ENCODE measurements at places on chromosomes 12 and 14. TPM values are rescaled to one million over a fixed set of nuclear protein-coding genes. Genes with fewer than 3 reads are reported as not detected.

The PTPRO gene
- 5.3 TPM for total RNA-seq

The STX2 gene
- 23.2 TPM for total RNA-seq

The HOXC10 gene
- 10.9 TPM for total RNA-seq

The SMIM41 gene
- not detected for total RNA-seq

The ZC2HC1C gene
- 0.96 TPM for total RNA-seq

The APOF gene
- not detected for total RNA-seq

The IFNG-AS1 gene
- total RNA-seq: not detected

The NOPCHAP1 gene
- 6.4 TPM for total RNA-seq

The VRTN gene
- total RNA-seq: not detected

The CLEC9A gene
- not detected for total RNA-seq

The CYP27B1 gene
- total RNA-seq: 2.2 TPM

The DDN gene
- under 0.01 TPM for total RNA-seq

The STXBP6 gene
- total RNA-seq: 5.3 TPM

The KRT75 gene
- total RNA-seq: not detected

- H3K27me3 ChIP-seq: no peaks in the 10 kb centered on the region
- H3K4me1 ChIP-seq: no peaks in the 10 kb centered on the region
- no peak overlapping the region for H3K4me3 ChIP-seq
- DNase-seq: no peak
- no peak overlapping the region for H3K27ac ChIP-seq
Observed at GRCh38 chr14:23660290-23661226, 24.4 kb downstream of the DHRS2 start.

DNA sequence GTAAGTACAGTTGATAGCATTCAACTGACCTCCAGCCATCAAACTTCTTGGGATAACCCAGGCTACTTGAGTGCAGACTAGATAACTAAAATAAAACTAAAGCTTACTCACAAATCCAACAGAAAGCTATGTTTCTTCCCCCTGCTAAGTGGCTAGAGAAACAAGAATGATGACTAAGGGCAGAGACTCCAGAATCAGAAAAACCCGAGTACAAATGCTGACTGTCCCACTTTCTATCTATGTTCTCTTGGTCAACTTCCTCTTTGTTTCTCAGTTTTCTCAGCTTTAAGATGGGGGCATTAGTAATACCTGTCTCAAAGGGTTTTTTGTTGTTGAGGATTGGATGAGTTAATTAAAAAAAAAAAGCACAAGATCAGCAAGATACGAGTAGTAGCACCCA lies 6.1 kb upstream of the NUAK1 start:
- no peaks in the 10 kb centered on the region for H3K4me1 ChIP-seq
- H3K4me3 ChIP-seq: no peak overlapping the region
- H3K36me3 ChIP-seq: no peaks in the 10 kb centered on the region
- DNase-seq: no peak

- no peaks in the 10 kb centered on the region for H3K27me3 ChIP-seq
- DNase-seq: no peak
- H3K36me3 ChIP-seq: no peaks in the 10 kb centered on the region
- no peaks in the 10 kb centered on the region for H3K4me1 ChIP-seq
- no peak overlapping the region for H3K27ac ChIP-seq
- no peak overlapping the region for H3K4me3 ChIP-seq
Observed at GRCh38 chr14:20618271-20618749, 23.2 kb downstream of the OR6S1 start.

- H3K27me3 ChIP-seq: no peaks in the 10 kb centered on the region
- no peak for DNase-seq
- H3K4me1 ChIP-seq: no peaks in the 10 kb centered on the region
Observed at GRCh38 chr14:71155743-71156142, 248.5 kb downstream of the PCNX1 start.

DNA sequence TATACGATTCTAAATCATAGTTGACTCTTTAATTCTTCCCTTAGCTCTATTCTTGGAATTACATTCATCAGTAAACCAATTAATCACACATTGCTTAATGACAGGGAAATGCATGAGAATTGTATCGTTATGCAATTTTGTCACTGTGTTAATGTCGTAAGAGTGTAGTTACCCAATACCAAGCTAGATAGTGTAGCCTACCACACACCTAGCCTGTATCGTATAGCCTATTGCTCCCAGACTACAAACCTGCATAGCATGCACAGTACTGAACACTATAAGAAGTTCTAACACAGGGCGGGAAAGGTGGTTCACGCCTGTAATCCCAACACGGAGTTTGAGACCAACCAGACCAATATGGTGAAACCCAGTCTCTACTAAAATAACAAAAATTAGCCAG lies 24.7 kb downstream of the HNRNPC start:
- no peaks in the 10 kb centered on the region for H3K36me3 ChIP-seq
- H3K27me3 ChIP-seq: no peaks in the 10 kb centered on the region
- no peak overlapping the region for H3K4me3 ChIP-seq

- H3K36me3 ChIP-seq: no peaks in the 10 kb centered on the region
- H3K4me3 ChIP-seq: no peak overlapping the region
- no peak for DNase-seq
- no peaks in the 10 kb centered on the region for H3K4me1 ChIP-seq
- no peaks in the 10 kb centered on the region for H3K27me3 ChIP-seq
Observed at GRCh38 chr12:38465020-38465419, 148.4 kb downstream of the ALG10B start.

DNA sequence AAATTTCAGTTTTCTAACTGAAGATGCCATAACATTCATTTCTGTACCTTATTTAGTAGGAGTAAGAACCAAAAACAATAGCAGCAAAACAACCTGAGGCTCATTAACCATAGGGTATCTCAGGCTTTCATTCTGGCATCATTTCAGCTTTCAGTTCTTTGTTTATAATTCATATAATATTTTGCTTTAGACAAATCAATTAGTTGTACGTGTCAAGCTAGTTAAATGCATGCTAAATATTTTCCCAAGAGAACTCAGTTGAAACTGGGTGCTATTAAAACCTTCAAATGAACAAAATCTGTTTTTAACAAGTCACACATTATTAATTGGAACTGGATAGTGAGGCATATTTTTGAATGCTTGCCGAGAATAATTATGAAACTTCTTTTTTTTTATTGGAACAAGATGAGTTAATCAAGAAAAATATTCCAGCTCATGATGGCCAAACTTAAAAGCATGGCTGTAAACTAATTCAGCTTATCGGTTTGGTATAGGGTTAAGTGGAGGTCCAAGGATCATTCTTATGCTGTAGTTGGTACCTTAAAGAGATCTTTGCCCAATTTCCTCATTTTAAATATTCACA lies 442.7 kb downstream of the BTG1 start:
- no peaks in the 10 kb centered on the region for H3K36me3 ChIP-seq
- H3K27me3 ChIP-seq: no peaks in the 10 kb centered on the region
- DNase-seq: no peak
- H3K4me3 ChIP-seq: no peak overlapping the region
- H3K27ac ChIP-seq: no peak overlapping the region

- H3K36me3 ChIP-seq: no peaks in the 10 kb centered on the region
- H3K27ac ChIP-seq: peak overlapping the region; percentile 94
- no peak for DNase-seq
- peak overlapping the region; percentile 95 for H3K4me3 ChIP-seq
Observed at GRCh38 chr14:103848175-103849077, 1.1 kb upstream of the PPP1R13B start.

DNA sequence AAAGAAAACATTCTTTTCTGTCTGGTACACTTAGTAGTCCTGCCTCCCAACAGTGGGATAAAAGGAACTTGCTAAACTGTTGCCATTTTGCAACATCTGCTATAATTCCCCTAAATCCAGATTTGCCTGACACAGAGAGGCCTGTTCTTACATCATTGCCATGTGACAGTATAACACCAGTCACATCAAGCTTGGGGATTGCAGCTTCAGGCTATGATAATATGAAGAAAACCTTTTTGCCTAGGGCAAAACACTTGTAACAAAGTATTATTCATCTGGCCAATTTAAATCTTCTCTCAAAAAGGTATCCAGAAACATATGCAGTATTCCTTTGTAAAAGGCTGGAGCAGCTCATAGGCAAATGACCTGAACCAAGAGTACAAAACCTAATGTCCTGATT lies 80.9 kb upstream of the OTX2 start:
- H3K27me3 ChIP-seq: peaks cover 13% of the 10 kb centered on the region
- no peaks in the 10 kb centered on the region for H3K4me1 ChIP-seq
- no peak overlapping the region for H3K27ac ChIP-seq

GRCh38 chr14:99520571-99521081 lies 39.4 kb downstream of the CCNK start:
- no peaks in the 10 kb centered on the region for H3K4me1 ChIP-seq
- no peaks in the 10 kb centered on the region for H3K27me3 ChIP-seq
- DNase-seq: no peak
- H3K36me3 ChIP-seq: no peaks in the 10 kb centered on the region

DNA sequence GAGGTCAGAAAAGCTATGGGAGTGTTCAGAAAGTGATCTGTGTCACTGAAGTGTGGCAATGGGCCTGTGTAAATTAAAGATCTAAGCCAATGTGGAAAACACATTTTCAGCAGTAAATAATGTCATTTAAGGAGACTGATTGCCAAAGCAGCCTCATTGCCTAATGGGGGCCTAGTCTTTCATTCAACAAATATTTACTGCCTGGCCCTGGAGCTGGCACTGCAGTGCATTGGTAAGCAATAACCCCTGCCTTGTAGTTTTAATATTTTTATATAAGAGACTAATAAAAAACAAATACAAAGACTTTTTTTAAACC lies 326.6 kb downstream of the BTG1 start:
- peak overlapping the region; percentile 9 for H3K27ac ChIP-seq
- no peaks in the 10 kb centered on the region for H3K36me3 ChIP-seq
- H3K27me3 ChIP-seq: no peaks in the 10 kb centered on the region
- DNase-seq: no peak
- no peaks in the 10 kb centered on the region for H3K4me1 ChIP-seq

DNA sequence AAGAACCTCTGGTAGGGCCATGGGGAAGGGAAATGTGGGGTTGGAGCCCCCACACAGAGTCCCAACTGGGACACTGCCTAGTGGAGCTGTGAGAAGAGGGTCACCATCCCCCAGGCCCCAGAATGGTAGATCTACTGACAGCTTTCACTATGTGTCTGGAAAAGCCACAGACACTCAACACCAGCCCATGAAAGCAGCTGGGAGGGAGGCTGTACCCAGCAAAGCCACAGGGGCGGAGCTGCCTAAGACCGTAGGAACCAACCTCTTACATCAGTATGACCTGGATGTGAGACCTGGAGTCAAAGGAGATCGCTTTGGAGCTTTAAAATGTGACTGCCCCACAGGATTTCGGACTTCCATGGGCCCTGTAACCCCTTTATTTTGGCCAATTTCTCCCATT lies 97.8 kb downstream of the HMGA2 start:
- no peak for DNase-seq
- H3K27ac ChIP-seq: no peak overlapping the region
- H3K36me3 ChIP-seq: no peaks in the 10 kb centered on the region
- H3K4me3 ChIP-seq: no peak overlapping the region
- H3K27me3 ChIP-seq: no peaks in the 10 kb centered on the region

- no peak overlapping the region for H3K4me3 ChIP-seq
- peaks cover 19% of the 10 kb centered on the region for H3K4me1 ChIP-seq
- H3K27me3 ChIP-seq: no peaks in the 10 kb centered on the region
- no peaks in the 10 kb centered on the region for H3K36me3 ChIP-seq
Observed at GRCh38 chr12:111754671-111755070, 12.1 kb upstream of the ALDH2 start.

DNA sequence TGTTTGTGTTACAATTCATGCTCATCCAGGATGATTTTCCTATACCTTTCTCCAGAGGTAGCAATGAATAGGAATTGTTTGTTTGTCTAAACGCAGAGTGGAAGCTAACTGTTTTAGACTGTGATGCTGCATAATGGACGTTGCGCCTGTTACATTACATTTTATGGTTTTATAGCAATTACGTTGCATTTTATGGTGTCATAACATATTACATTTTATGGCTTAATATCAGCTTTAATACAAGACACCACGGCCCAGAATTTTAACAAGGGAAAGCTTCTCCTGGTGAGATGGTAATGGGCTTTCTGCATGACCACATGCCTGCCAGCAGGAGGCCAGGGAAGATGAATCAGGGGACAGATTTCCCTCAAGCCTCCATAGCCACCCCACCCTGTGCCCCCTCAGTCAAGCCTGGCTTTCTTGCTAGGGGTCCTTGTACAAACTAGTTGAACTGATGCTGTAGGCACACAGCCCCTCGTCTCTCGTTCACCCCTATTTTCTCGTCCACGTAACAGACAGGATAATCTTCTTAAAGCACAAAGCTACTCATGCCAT lies 56.5 kb downstream of the HSPB8 start:
- H3K27ac ChIP-seq: no peak overlapping the region
- H3K36me3 ChIP-seq: no peaks in the 10 kb centered on the region
- DNase-seq: no peak
- H3K4me1 ChIP-seq: no peaks in the 10 kb centered on the region
- peaks cover 7% of the 10 kb centered on the region for H3K27me3 ChIP-seq
- H3K4me3 ChIP-seq: no peak overlapping the region

DNA sequence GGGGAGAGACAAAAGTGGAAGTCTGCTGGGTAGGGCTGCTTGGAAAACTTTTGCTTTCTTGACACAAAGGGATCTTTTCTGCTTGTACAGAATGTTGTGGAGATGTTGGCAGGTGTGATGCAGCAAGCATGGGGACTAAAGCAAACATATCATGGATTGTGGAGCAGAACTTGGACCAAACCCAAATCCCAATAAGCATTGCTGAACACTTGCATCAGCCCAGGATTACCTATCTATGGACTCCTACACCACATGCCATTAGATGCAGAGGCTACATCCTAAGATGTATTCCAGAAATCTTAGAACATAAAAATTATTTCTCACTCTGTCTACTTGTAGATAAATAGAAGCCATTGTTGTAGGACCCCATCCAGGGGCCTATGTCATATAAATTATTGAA lies 44.7 kb upstream of the RERG start:
- H3K4me1 ChIP-seq: no peaks in the 10 kb centered on the region
- H3K27ac ChIP-seq: no peak overlapping the region
- H3K36me3 ChIP-seq: no peaks in the 10 kb centered on the region
- H3K4me3 ChIP-seq: no peak overlapping the region
- H3K27me3 ChIP-seq: no peaks in the 10 kb centered on the region

- no peak overlapping the region for H3K27ac ChIP-seq
- no peaks in the 10 kb centered on the region for H3K27me3 ChIP-seq
- no peak for DNase-seq
- H3K4me1 ChIP-seq: no peaks in the 10 kb centered on the region
- no peak overlapping the region for H3K4me3 ChIP-seq
Observed at GRCh38 chr14:54643696-54644176, 76.8 kb downstream of the SAMD4A start.

- no peaks in the 10 kb centered on the region for H3K36me3 ChIP-seq
- no peak overlapping the region for H3K27ac ChIP-seq
- no peak for DNase-seq
- H3K27me3 ChIP-seq: no peaks in the 10 kb centered on the region
- no peak overlapping the region for H3K4me3 ChIP-seq
Observed at GRCh38 chr12:74963867-74964331, 245.7 kb downstream of the KCNC2 start.

DNA sequence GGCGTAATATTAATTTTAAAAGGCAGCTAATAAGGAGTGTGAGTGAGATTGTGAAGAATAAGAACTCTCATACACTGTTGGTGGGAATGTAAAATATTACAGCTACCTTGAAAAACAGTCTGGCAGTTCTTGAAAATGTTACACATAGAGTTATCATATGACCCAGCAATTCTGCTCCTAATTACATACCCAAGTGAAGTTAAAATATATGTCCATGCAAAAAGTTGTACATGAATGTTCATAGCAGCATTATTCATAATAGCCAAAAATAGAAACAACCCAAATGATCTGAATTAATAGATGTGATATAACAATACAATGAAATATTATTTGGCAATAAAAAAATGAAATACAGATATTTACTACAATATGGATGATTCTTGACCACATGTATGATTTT lies 68.2 kb downstream of the RASSF8 start:
- H3K36me3 ChIP-seq: no peaks in the 10 kb centered on the region
- no peaks in the 10 kb centered on the region for H3K4me1 ChIP-seq
- H3K4me3 ChIP-seq: no peak overlapping the region
- no peaks in the 10 kb centered on the region for H3K27me3 ChIP-seq
